ENCODE measurements at places on chromosomes 1 and 21. TPM values are rescaled to one million over a fixed set of nuclear protein-coding genes. Genes with fewer than 3 reads are reported as not detected.

Gene IGSF3
- total RNA-seq = 47.0 TPM

- DNase-seq = no peak
These were observed 11.4 kb upstream of the TENT5C start for GRCh38 chr1:117594261-117594990.

Gene DCST1
- total RNA-seq = 0.10 TPM

DNA sequence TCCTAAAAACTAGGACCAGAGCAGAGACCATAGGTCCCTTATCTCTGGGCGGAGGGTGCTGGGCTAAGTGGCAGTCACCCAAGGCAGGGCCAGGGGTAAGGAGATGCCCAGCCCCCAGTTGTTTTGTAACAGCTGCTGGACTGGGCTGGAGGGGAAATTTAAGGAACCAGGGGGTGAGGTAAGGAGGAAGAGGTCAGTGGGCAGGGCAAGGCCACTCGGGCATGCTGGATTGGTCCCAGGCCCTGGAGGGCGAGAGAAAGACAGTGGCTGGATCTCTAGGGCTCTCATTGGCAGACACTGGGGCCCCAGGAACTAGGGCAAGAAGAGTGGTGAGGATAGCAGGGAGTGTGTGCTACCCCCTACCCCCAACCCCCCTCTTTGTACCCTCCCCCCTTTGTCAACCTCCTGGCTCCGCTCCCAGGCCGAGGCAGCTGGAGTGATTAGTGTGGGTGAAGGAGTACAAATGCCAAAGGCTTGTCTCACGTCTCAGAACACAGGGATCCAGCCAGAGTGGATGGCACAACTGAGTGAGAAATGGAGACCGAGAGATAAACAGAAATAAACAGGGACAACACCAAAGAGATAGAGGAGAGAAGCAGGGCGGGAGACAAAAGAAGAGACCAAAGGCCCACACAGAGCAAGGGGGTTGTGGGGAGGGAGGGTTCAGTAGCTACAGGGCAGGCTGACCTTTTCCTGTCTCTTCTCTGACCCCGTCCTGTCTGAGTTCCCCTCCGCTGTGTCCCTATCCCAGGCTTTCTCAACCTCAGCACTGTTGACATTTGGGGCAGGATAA lies 20.5 kb upstream of the THRAP3 start:
- peak; percentile 4 for DNase-seq

Gene KCNH1
- 0.59 TPM for total RNA-seq

Gene WDR26
- 97.4 TPM for total RNA-seq
